Daoy (cell line): ENCODE measurements at places on chromosomes 6 and 20. TPM values are rescaled to one million over a fixed set of nuclear protein-coding genes. Genes with fewer than 3 reads are reported as not detected.
A peak's percentile ranks its signal among the peaks of the same experiment; 100 is the strongest.

- no peak for DNase-seq
These were observed 26.7 kb downstream of the PKIG start for GRCh38 chr20:44609006-44609515.

DNA sequence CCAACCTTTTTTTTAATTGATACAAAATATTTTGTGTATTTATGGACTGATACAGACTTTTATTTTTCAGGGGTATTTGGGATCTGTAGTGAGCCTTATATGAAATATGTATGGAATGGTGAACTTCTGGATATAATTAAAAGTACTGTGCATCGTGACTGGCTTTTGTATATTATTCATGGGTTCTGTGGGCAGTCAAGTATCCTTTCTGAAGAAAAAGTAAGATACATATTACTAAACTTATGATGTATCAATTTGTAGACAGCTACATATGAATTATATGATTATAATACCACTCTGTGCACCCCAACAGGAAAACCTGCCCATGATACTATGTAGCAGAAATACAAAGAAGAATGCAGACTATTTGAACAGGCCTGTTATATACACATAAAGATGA is 47.2 kb downstream of the FIG4 start:
- no peak for DNase-seq

- DNase-seq: peak; percentile 50
These were observed 36.9 kb downstream of the B4GALT5 start for GRCh38 chr20:49676581-49677291.

DNA sequence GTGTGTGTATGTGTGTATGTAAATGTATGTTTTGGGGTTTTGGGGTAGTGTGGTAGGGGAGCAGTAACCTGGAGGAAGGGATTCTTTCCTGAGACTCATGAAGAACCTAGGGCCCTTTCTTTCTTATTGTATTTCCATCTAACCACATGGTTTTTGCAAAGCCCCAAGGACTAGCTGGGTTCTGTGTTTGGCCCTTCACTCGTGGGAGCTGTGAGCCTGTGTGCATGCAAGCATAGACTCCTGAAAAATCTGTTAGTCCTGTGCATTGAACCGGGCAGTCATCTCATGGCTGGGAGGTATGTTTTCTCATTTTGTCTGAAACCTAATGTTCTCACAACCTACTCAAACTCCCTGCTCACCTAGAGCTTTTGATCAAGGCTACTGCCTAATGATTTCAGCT is 219.1 kb downstream of the PHACTR1 start:
- DNase-seq: no peak

DNA sequence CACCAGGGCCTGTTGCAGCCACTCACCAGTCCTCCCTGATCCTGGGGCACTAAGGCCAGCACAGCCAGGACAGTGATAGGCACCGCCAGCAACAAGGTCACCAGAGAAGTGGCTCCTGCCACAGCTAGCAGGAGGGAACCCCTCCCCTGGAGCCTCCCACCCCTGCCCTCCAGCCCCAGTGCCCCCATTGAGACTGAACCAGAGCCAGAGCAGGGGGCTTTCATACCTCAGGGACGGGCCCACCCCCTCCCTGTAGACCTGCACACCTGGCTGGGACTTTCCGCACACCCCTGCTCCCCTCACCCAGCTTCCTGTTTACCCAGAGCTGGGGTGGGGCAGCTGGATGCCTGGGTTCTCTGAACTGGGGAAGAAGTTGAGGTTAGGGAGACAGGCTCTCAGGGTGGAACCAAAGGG is at the start of gene LTB:
LTB (minus strand) TSS at position 195 of the 414 bp plus-strand sequence; CDS start at position 188, 7 bp downstream.
- no peak for DNase-seq

- no peak for DNase-seq
These were observed 87.1 kb downstream of the TMEM242 start for GRCh38 chr6:157236040-157236725.

GRCh38 chr6:142960098-142960497 is 15.1 kb upstream of the HIVEP2 start:
- DNase-seq: no peak

- DNase-seq: no peak
These were observed 223.0 kb downstream of the NKAIN2 start for GRCh38 chr6:124026694-124027093.

DNA sequence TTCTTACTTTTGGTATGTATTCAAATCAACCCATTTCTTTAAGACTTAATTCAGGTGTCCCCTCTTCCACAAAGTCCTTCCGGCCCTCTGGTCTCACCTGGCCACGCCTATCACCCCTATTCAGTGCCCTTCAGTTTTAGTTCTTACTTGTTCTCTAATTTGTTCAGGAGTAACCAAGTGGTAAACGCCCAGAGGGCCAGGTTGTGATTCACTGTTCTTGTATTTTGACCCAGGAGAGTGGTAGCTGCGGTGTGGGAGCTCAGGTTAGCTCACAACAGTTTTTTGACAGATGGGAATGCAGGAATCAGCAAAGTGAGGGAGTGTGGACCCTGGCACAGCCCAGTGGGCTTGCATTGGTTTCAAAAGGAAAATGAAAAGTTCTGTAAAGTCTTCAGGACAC is 81.7 kb upstream of the RIPOR2 start:
- peak; percentile 53 for DNase-seq

DNA sequence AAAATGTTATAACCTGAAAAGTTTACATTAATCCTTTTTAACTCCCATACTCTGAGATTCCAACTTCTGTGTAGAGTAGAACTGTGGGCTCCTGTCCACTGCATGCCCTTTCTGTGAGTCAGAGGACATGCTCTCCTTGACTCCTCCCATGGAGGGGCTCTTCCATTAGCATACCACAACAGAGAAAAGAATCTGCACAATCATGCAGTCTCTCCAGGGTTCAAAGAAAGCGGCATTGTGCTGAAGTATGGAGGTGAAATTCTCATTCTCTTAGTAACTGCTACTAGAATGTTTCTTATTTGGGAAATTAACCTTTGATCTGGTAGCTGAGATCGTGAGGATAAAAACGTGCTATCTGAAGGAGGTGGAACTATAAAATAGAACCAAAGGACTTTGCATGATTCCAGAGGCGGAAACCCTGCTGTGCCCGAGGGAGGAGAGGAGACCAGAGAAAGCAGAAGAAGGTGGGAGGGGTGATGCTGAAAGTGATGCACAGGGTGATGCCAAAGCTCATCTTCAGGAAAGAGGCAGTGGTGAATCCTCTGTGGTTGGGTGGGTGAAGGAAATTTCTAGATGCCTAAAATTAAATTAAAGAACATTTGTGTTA is 202.2 kb upstream of the PCSK2 start:
- DNase-seq: no peak

GRCh38 chr20:8454137-8454712 is 322.2 kb downstream of the PLCB1 start:
- peak; percentile 78 for DNase-seq

GRCh38 chr20:16666272-16666671 is 63.6 kb upstream of the SNRPB2 start:
- no peak for DNase-seq

DNA sequence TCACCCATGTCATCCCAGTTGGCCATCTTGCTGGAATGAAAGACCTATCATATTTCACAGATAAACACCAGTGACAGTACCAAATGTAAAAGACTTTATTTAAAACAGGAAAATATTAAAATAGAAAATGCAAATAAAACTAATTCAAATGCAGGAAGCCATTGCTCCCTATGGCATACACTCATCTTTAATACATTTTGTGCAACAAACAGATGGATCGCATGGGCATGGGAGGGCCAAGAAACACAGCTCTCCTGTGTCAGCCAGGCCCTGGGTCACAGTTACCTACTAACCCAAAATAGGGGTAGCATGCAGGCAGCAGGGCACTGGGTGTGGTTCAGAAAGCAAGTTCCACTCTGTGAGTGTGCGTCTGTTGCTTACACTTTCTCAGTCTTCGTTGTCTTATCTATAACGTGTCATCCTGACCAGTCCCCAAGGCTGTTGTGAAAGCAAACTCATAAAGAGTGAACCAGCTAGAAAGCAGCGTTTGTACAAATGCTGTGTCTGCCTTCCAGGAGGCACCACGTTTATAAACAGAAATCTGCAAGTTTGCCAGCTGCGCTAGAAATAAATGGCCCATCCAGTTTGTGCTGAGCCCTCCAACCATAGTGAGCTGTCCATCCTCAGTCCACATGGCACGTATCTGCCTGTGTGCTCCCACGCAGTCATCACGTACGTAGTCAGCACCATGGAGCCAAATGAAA is 180.5 kb downstream of the SYNDIG1 start:
- no peak for DNase-seq

GRCh38 chr20:51354191-51354768 is 188.2 kb downstream of the NFATC2 start:
- DNase-seq: peak; percentile 92

- DNase-seq: peak; percentile 81
These were observed 30.6 kb downstream of the MRPL14 start for GRCh38 chr6:44096612-44097011.

DNA sequence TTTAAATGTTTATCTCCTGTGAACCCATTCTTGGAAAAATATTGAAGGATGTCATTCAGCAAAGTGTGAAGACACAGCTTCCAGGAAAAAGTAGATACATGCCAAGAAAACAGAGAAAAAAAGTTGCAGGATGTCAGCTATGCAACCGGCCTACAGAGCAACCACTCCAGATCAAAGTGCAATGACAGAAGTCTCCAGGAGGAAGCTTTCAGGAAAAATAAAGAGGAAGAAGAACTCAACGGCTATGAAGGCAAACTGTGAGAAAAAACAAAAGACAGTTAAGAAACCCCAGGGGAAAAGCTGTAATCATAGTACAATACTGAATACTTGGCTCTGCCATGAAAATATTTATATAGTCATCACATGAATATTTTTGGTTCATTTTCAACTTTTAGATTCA is 30.6 kb downstream of the REPS1 start:
- no peak for DNase-seq

DNA sequence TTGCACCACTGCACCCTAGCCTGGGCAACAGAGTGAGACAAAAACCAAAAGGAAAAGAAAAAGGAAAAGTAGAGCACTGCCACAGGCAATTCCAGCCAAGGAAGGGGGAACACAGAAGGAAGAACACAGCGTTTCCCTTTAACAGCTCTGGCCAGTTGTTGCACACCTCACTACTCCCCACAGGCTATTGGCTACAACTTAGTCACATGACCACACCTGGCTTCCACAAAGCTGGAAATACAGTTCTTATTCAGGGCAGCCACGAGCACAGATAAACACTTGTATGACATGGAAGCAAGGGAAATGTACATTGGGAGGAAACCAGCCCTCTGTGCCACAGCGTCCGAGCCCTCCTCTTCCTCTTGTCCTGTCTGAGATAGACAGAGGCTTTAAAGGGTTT is 249.0 kb upstream of the JARID2 start:
- no peak for DNase-seq

GRCh38 chr20:4896971-4897497 is 104.3 kb downstream of the SLC23A2 start:
- no peak for DNase-seq

GRCh38 chr6:112144145-112144926 is 56.9 kb downstream of the FAM229B start:
- DNase-seq: no peak

GRCh38 chr20:991850-992249 is 10.3 kb downstream of the RSPO4 start:
- peak; percentile 51 for DNase-seq

GRCh38 chr6:84016029-84016428 is 17.5 kb upstream of the MRAP2 start:
- DNase-seq: no peak

DNA sequence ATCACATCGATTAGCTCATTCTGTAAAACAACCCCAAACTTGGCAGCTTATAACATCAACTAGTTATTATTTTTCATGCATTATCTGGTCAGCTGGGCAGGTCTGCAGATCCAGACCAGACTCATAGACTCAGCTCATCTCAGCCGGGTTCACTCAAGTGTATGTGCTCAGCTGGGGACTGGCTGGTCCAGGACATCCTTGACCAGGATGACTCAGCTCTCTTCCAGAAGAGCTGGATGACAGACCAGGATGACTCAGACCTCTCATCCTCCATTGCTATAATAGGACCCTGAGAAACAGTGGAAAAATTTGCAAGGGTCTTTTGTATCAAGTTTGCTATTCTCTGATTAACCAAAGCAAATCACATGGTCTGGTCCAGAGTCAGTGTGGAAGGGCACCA is 312.5 kb upstream of the PLCB4 start:
- peak; percentile 83 for DNase-seq

DNA sequence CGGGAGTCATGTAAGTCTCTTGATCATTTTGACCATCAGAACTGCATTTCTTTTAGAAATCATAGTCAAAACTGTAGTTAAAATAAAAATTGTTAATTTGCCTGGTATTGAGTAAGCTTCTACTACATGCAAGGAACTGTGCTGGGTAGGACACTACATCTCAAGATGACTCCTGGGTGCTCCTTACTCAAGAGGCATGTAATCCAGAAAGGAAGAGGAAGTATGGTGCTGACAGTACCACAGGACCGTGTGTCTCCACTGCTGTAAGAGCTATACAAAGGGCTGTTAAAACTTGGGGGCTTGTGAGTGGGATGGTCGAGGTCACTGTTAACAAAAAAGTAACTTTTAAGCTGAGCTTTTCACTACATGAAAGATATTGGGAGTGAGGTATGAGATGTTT is 508.3 kb upstream of the SOX4 start:
- no peak for DNase-seq

DNA sequence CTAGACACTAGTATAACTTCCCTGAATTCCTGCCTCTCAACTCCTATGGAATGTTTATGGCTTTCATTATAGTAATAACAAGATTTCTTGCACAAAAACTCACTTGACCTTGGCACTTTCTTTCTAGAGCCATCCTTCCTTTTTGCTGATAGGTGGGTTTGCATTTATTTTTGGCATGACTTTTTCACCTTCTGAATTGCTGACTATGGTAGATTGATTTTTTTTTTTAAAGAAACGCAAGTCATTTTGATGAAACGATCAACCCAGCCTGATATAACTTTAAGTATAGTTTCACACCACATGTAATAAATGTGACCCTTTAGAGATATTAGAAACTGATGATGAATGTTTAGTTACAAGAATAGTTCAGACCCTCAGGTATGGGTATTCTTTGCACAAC is 61.8 kb downstream of the BMP6 start:
- no peak for DNase-seq

GRCh38 chr6:134081506-134081905 is 29.1 kb upstream of the SLC2A12 start:
- no peak for DNase-seq

DNA sequence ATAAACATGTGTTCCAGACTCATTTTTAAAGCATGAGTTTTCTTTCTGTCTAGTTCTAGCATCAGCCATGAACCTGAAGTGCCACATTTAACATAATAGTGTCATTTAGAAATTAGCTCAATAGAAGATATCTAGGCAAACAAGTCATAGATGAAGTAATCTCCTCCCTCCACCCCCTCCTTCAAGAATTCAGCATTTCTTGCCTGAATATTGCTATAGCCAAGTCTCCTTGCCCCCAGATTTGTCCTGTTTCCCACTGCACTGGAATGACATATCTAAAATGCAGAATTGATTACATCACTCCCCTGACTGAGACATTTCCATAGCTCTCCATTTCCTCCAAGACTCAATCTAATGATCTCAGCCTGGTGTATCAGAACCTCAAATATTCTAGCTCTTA is 134.9 kb upstream of the BACH2 start:
- DNase-seq: no peak

- no peak for DNase-seq
These were observed 31.7 kb upstream of the SPDEF start for GRCh38 chr6:34587851-34588250.

- DNase-seq: no peak
These were observed 357.8 kb upstream of the JARID2 start for GRCh38 chr6:14887986-14888574.

The RIMS4 gene
- 2.0 and 2.1 TPM in 2 replicates for total RNA-seq

The PRRT1 gene
- total RNA-seq: not detected in 2 replicates

The C6orf120 gene
- total RNA-seq: 48.4 and 60.8 TPM in 2 replicates

The LPIN3 gene
- 0.06 TPM in 1 of 2 replicates, not detected in the other for total RNA-seq

The BPIFB6 gene
- not detected in 2 replicates for total RNA-seq

The CLPSL2 gene
- total RNA-seq: not detected in 2 replicates

The TTI1 gene
- 17.8 and 17.9 TPM in 2 replicates for total RNA-seq

The RPS6KA2 gene
- total RNA-seq: 5.5 and 6.7 TPM in 2 replicates

The ZC2HC1B gene
- not detected in 2 replicates for total RNA-seq
